CD4-positive, alpha-beta T cell treated with Interleukin-4 for 4 hours (primary cell): ENCODE measurements at places on chromosomes 4 and X.
A peak's percentile ranks its signal among the peaks of the same experiment; 100 is the strongest.

DNA sequence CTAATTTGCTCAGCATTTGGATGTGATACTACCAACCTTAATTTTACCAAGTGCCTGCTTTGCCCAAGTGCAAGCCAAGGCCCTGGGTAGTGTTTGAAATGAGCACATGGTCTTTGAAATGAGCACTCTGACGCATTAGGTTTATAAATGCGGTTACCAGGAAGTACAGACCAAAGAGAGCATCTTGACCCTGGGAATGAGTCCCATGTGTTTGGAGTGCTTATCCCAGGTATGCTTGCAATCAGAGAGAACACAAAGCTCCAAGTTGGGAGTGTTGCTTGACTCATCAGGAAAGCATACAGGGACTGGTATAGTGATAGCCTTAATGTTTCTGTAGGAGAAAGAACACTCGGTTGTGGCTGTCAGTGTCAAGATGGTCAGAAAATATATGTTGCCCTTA, 203.6 kb upstream of the MAMLD1 start:
- DNase-seq: no peak

DNA sequence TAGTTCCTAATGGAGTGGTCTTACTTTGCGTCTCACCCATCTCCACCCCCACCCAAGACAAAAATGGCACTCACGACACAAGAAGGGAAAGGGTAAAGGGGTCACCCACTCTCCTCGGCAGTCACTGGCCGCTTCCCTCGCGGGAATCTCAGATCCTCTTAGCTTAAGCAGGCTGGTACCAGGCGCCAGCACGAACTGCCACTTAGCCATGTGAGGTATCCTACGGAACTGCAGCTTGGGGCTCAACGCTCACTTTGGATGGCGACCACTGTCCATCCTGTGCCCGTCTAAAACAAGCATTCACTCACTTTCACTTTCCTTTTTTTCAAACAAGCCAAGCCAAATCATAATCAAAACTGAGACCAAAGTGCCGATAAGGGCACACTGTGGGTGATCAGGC, 14.6 kb upstream of the MAGIX start:
- no peak for DNase-seq

- DNase-seq: no peak
Measured at GRCh38 chr4:140790171-140790570, 34.0 kb upstream of the TBC1D9 start.

GRCh38 chrX:1475881-1476280, 23.2 kb upstream of the ASMTL start:
- no peak for DNase-seq

DNA sequence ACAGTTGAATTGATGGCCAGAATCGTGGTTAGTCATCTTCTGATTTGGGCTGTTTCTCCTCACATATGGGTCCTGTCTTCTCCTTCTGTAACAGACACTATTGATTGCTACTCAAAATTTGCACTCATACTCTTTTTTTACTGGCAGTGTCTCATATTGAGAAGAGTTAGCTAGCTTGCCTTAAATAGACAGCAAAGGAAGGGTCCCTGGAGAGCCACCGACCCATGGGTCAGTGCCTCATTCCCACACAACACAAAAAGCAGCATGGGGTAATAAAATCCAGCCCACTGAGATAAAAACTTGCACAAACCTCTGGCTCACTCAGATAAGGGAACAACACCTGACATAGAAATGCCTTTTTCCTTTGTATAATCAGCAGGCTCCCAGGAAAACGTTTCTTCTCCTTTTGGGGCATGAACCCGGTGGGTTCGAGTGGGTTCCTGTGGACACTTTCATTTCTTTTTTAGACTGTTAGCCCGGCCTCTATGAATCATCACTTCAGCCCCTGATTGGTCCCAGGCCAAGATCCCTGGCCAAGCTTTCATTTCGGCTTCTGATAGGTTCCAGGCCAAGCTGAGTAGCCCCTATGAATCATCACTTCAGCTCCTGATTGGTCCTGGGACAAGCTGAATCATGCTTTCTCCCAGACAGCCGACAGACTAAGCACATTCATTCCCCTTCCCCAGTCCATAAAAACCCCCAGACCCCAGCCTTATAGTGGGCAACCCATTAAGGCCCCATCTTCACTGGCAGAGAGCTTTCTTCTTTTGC, 408.1 kb downstream of the DCAF12L2 start:
- no peak for DNase-seq

GRCh38 chr4:66647476-66647875, 897.8 kb downstream of the CENPC start:
- no peak for DNase-seq

DNA sequence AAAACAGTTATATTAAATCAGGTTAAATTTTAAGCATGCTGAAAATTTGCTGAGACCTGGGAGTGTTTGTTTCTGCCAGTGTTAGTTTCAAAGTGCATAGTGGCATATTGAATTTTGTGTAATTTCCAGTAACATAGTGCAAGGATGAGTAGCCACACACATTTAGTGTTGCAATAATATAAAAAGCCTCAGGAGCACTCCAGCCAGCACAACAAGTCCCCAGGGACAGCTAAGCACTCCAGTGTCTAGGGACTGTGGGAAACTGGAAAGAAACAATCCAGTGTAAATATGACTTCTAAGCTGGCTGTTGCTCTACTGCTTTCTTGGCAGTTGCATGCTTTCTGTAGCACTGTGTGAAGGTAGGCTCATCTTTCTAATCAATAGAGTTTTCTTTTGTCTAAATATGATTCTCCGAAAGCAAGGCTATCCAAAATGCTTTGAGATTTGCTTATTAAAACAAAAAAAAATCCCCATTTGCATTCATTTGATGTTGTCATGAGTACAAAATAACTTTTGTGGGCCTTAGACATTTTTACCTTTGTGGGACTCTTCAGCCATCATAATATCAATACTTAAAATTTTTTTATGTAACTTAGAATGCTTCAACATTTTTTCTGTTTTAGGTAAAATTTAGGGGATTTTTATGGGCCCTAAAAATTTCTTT, 24.2 kb upstream of the CXCL2 start:
- no peak for DNase-seq

DNA sequence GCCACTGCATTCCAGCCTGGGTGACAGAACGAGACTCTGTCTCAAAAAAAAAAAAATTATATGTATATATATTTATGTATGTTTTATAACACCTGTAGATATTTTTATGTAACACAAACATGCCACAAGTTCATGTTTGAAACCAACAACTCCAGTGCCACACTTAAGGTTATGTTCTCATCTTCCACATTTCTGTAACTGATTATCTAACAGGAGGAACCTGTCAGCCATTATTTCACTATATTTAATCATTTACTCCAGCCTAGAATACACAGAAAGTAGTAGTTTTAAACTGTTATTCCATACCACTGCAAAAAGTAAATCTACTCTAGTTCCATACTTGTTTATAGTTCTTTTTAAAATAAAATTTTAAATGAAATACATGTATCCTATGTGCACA, 32.3 kb downstream of the MCUB start:
- DNase-seq: no peak

GRCh38 chr4:94545296-94545695, 93.6 kb downstream of the PDLIM5 start:
- DNase-seq: no peak

DNA sequence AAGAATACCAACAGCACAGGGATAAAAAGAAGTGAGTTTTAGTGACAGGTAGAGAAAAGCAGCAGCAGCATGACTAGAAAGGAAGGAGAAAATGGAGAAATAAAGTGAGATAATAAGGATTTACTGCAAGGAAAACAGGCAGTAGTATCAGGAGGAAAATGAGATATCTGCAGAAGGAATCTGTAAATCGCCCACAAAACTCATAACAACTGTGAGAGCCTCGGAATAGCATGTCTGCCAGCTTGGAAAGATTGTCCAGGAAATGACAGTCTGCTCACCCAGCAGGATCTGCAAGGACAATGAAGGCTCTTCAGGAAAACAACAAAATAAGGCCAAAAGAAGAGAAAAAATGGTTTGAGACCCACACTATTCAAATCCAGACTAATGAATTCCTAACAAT, 47.4 kb downstream of the CXXC4 start:
- DNase-seq: no peak

DNA sequence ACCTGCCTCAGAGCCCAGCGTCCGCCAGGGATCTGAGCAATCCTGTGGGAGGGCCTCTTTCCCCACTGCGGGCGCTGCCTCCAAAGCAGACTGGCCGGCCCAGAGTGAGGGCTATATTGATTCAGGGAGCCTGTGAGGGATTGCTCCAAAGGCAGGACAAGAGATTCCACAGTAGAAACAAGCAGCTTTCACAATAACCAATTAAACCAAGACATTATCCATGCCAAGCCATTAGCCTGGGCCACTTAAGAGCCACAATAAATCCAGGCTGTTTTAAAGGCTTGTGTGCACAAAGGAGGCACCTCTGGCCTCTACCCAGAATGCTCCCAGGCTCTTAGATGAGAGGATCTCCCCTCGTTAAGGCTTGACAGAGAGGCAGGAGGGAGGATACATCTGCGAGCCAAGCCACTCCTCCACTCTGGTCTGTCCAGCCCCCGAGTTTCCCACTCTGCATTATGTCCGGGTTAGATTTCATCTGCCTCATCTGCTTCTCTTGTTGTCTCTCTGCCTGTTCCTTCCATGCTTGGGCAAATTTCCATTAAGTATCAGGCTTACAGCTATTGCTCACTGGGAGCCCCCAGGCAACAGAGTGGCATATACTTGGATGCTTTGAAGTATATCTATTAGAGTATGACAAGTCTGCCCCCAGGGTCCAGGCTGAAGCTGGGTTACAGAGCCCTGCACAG, 357.9 kb downstream of the UNC5C start:
- DNase-seq: no peak

DNA sequence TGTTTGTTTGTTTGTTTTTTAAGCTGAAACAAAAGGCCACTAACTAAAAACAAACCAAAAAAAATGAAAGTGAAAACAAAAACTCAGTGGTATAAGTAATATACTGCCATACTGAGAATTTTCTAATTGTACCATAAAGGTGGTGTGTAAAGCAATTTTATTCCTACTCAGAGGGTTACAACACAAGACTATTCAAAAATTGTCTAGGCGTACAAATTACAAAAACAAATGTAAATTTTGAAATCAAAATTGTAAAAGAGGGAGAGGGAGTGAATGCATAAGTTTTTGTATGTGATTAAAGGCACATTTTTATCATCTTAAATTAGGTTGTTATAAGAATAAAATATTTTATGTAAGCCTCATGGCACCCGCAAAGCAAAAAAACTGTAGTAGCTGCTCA, 232.6 kb downstream of the STK32B start:
- DNase-seq: no peak

DNA sequence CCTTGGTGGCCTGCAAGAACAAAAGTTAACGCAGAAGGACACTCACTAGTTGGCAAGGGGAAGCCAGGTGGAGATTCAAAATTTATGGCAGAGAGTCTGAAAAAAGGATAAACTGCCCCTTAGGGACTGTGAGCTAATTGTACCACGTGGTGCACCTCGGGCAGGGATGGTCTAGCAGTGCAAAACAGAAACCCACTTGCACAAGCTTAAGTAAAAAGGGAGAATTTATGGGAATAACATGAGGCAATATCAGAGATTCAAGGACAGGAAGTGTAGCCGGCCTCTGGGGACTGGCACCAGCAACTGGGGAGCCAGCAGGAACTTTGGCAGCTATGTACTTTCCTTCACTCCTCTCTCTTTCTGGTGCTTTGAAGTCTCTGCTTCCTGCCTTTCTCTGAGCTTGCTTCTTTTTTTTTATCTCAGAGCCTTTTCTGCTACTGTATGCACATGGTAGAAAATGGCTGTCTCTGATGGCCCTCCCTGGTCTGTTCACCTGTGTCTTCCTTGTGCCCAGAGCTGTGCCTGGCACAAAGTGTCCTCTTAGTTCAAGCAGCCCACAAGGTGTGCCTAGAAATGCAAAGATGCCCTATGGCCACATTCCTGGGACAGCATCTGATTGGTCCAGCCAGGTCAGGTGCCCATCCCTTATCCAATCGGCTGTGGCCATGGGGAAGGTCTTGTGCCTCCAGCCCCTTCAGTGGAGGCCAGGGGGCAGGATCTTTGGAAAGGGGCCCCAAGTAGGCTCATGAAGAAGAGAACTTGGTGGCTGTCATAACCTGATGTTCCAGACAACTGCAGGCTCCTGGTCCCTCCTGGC, 114.8 kb upstream of the ATP6AP2 start:
- DNase-seq: no peak

DNA sequence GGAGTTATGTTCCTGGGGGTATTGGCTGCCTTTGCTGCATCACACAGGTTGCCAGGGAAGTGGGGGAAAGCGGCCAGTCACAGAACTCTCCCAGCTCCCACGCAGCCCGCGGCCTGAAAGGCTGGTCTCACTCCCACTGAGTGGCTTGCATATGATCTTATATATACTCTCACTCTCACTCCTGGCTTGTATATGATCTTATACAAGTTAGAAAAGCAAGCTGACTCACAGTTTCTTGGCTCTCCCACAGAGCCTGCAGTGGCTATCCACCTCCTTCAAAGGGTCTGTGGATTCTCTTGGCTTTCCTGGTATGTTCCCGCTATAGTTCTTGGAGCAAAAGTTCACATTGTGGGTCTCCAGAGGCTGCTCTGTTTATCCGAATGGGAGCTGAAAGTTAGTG, 833.5 kb upstream of the GALNTL6 start:
- no peak for DNase-seq

- no peak for DNase-seq
Measured at GRCh38 chr4:96164814-96165351, 325.0 kb downstream of the PDHA2 start.

- DNase-seq: no peak
Measured at GRCh38 chr4:86386201-86386600, 26.3 kb upstream of the MAPK10 start.

DNA sequence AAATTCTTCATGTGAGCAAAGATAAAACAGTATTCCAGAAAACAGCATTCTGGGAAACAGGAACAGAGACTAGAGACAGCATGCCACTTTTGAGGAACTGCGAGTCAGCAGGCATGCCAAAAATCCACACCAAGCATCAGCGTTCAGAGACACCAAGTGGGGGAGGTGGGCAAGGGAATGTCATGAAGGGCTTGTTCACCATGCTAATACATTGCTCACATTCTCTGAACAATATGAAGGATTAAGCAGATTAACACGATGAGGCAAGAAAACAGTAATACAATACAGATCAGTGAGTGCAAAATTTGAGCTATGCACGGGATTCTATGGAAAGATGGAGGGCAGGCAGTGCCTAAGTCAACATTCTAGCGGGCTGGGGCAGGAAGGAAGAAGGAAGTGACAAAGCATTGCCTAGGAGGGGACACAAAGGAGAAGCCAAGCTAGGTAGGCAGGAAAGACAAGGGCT, 278.3 kb downstream of the FBXW7 start:
- DNase-seq: no peak

- no peak for DNase-seq
Measured at GRCh38 chr4:105088110-105088879, 58.4 kb upstream of the TET2 start.

GRCh38 chr4:183348136-183348535, 25.9 kb upstream of the CLDN24 start:
- no peak for DNase-seq

- DNase-seq: no peak
Measured at GRCh38 chrX:136780241-136780640, 491 bp downstream of the ARHGEF6 start.

GRCh38 chr4:22539251-22539650, 23.4 kb upstream of the ADGRA3 start:
- no peak for DNase-seq

DNA sequence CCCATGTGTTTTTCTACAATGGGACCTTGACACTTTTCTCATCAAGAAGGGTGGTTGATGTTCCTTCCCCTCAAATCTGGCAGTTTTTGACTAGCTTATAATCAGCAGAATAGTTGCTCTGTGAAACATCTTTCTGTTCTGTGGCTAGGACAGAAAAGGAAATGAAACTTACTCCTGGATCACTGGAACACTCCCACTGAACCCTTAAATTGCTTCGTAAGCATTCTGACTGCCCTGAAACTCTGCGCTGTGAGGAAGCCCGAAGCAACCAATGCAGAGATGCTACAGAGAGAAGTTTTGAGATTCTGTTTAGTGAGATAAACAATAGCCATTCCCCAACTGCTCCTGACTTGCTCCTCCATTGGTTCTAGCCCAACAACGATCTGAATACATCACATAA, 602.2 kb downstream of the CENPC start:
- DNase-seq: peak; percentile 1
